Dermis blood vessel endothelial cell (primary cell): ENCODE measurements at places on chromosomes 12 and 14. TPM values are rescaled to one million over a fixed set of nuclear protein-coding genes. Genes with fewer than 3 reads are reported as not detected.

Gene ADAM21
- total RNA-seq = 0.17 and 0.33 TPM in 2 replicates

Gene SYNDIG1L
- total RNA-seq = not detected in 2 replicates

Gene RHEBL1
- 1.2 and 2.0 TPM in 2 replicates for total RNA-seq

Gene LALBA
- total RNA-seq = not detected in 2 replicates

DNA sequence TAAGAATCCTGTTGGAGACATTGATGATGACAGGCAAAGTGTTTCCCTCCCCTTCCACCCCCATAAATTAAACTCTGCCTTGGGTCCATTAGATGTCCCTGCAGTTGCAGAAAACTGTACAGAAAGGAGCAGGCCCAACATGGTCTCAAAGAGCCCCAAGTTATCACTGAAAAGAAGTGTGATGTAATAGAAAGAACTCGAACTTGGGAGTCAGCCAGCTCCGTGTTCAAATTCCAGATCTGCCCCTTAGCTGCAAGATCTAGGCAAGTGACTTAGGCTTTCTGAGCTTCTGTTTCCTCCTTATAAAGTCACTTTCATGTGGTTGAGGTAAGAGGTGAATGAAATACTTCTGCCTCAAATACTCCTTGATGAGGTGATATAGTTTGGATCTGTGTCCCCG is 49.6 kb upstream of the CEP83 start:
- no peak for DNase-seq

- no peak for DNase-seq
Measured at GRCh38 chr14:105018414-105018813, 2.5 kb downstream of the CDCA4 start.

GRCh38 chr14:102362084-102362483 is 606 bp downstream of the CINP start:
- peak; percentile 43 for DNase-seq

GRCh38 chr14:25431211-25432076 is 381.5 kb upstream of the STXBP6 start:
- DNase-seq = peak; percentile 17

DNA sequence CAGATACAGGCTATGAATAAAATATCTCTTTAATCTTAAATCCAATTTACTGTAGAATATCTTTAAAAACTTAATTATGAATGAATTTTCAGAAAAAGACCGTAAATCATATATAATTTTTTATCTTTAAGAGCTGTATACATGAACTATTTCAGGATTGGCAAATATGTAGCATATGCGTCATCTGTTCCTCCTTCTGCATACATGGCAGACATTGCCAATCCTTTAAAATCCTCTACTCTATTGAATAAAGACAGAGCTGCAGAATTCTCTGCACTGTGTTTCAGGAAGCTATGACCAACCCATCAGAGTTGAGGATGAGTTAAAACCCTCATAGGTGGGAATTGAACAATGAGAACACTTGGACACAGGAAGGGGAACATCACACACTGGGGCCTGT is 279.0 kb downstream of the TMEM117 start:
- DNase-seq = no peak

DNA sequence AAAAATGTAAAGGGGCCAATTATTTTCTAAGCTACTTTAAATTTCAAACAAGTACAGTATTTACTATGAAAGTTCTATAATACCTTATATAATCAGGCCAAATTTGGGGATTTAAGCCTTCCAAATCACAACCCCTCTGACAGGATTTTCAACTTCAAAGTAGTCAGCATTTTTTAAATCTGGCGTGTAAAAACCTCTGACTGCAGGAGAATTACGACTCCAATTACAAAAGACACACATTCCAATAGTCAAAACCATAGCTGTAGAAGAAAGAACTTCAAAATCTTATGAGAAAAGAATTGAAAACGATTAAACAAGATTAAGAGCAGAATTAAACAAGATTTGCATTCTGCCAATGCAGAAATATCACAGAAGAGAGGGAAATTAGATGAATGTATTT is 12.7 kb downstream of the OSBPL8 start:
- DNase-seq = no peak

- DNase-seq = no peak
Measured at GRCh38 chr12:95224202-95225170, 6.9 kb downstream of the VEZT start.

GRCh38 chr12:25236190-25236589 is 14.5 kb downstream of the KRAS start:
- DNase-seq = no peak

DNA sequence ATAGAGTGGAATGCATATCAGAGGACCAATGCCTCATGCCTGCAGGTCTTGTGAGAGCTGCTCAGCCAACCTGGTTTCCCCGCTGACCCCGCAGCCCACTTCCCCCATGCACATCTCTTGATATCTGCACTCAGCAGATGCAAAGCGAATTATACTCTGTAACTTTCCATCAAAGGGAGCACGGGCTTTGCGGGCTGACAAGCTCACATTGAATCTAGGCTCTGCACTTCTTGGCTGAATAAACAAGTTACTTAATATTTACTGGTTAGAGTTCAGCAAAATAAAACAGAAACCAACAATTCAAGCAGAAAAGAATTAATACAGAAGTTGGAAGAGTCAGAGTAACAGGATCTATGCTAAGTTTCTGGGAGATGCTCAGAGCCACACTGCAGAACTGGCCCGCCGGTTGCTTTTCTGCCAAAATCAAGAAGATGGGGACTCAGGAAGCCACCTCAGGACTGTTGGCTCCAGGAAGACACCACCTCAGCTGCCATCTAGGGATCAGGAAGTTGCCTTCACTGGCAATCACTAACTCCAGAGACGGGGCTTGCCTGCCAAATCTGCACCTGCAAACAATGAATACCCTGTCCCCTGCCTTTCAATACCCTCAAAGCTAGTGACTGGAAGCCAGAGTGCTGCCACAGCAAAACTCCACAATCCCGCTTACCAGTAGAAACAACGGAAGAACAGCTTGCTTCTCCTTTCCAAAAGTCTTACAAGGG is 46.5 kb downstream of the NR1H4 start:
- no peak for DNase-seq

- DNase-seq = peak; percentile 67
Measured at GRCh38 chr12:11545484-11546330, 103.8 kb upstream of the ETV6 start.

- DNase-seq = no peak
Measured at GRCh38 chr14:50059763-50060616, 56.4 kb downstream of the VCPKMT start.

GRCh38 chr12:42695490-42695995 is 106.0 kb upstream of the PRICKLE1 start:
- DNase-seq = no peak
